ENCODE measurements at places on chromosomes 1 and 21. TPM values are rescaled to one million over a fixed set of nuclear protein-coding genes. Genes with fewer than 3 reads are reported as not detected.

- DNase-seq: no peak
Measured at GRCh38 chr1:22026924-22027289, 25.4 kb downstream of the CELA3A start.

DNA sequence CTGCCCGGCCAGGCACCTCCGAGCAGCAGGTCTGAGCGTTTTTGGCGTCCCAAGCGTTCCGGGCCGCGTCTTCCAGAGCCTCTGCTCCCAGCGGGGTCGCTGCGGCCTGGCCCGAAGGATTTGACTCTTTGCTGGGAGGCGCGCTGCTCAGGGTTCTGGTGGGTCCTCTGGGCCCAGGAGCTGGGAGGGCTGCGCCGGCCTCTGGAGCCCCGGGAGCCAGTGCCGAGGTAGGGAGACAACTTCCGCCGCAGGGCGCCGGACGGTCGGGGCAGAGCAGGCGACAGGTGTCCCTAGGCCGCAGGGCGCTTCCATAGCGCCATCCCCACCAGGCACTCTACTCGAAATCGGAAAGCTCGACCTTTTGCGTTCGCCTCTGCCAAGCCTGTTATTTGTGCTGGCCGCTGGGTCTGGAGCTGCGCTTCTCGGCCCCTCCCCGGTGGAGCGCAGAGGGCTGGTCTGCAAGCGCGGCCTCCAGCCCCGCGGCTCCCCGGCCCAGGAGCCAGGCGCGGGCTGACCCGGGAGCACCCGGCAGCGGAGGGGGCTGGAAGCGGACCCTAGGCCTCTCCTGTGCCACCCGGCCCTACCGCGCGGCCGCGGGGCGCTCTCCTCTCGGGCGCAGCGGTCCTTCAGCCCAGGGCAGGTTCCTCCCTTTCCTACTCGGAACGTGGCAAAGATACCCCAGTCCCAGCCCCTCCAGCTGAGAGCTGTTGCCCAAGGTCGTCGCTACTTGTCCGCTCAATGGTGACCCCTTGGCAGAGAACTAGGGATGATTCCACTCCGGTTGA, 2.2 kb downstream of the SIM2 start:
- no peak for DNase-seq

- DNase-seq: no peak
Measured at GRCh38 chr1:172279939-172280636, 140.4 kb upstream of the C1orf105 start.

The BNIPL gene
- 1.3 TPM for total RNA-seq

GRCh38 chr1:112770724-112771123, 55.6 kb upstream of the PPM1J start:
- DNase-seq: no peak

The SLC5A9 gene
- total RNA-seq: not detected

The ACTA1 gene
- not detected for total RNA-seq

DNA sequence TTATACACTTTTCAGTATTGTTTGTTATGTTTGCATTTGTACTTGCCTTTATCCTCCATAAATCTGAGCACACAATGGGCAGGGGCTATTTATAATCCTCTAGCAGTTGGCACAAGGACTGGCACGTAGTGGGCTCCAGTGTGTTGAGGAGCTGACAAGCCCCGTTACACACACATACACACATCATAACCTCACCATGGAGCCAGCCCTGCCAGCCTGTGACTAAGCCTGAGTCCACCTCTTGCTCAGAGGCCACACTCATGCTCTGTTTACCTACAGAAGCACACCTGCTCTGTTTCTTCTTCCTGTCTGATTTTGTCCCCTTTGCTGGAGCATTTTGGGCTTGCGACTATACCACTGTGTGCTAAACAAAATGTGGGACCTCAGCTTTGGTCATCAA, 64.5 kb upstream of the SPATA6 start:
- no peak for DNase-seq
